Type B pancreatic cell (in vitro differentiated cells): ENCODE measurements at places on chromosomes 3 and 15. TPM values are rescaled to one million over a fixed set of nuclear protein-coding genes. Genes with fewer than 3 reads are reported as not detected.

- H3K27ac ChIP-seq: no peak overlapping the region
- H3K27me3 ChIP-seq: no peaks in the 10 kb centered on the region
- H3K4me3 ChIP-seq: no peak overlapping the region
- H3K4me1 ChIP-seq: no peaks in the 10 kb centered on the region
- DNase-seq: no peak
Measured at GRCh38 chr15:49715211-49715610, 94.4 kb downstream of the DTWD1 start.

DNA sequence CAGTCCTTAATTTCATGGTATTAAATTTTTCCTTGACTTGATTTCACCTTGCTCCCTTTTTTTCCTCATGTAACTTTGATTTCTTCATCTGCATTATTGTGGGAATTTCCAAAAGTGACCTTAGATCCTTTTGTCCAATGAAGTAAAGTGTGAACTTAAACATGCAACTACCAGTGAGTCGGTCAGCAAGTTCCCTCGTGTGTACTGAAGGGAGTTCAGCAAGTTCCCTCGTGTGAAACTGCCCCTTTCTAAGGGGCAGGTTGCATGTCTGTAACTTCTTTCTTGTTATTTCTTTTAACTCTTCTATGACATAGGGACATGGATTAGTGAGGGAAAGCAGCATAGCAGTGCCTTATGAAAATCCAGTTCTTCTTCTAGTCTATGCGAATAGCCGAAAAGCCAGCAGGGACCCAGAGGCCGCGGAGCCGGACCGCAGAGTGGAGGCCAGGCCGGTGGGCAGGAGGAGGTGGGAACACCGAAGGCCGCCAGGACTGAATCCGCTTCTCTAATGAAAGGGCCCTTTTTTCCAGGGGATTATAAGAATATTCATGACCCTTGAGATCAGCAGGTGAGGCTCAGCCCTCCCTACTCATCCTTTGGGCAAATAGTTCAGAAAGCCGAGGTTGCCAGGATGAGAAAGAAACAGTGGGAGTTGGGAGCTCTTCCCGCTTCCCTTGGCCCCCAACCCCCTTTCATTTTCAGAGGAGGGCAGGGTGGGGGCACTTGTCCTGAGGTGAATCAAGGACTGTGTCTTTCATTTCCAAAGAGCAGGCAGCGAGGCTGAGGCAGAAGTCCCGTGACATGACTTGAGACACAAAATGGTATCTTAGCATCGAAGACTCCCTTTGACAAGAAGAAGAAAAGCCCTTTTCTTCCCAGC is 117.5 kb downstream of the OPA1 start:
- peak overlapping the region; percentile 29 for H3K27ac ChIP-seq
- H3K4me1 ChIP-seq: peaks cover 18% of the 10 kb centered on the region
- peaks cover 17% of the 10 kb centered on the region for H3K36me3 ChIP-seq
- H3K4me3 ChIP-seq: no peak overlapping the region

The GP9 gene
- not detected in 2 replicates for total RNA-seq

- H3K4me1 ChIP-seq: peaks cover 18% of the 10 kb centered on the region
- DNase-seq: no peak
- H3K27ac ChIP-seq: no peak overlapping the region
- no peak overlapping the region for H3K4me3 ChIP-seq
Measured at GRCh38 chr15:80418892-80419537, 14.8 kb downstream of the ARNT2 start.

- H3K36me3 ChIP-seq: no peaks in the 10 kb centered on the region
- H3K4me3 ChIP-seq: no peak overlapping the region
- DNase-seq: no peak
- H3K27me3 ChIP-seq: no peaks in the 10 kb centered on the region
Measured at GRCh38 chr3:114714957-114715460, 421.2 kb downstream of the TIGIT start.

DNA sequence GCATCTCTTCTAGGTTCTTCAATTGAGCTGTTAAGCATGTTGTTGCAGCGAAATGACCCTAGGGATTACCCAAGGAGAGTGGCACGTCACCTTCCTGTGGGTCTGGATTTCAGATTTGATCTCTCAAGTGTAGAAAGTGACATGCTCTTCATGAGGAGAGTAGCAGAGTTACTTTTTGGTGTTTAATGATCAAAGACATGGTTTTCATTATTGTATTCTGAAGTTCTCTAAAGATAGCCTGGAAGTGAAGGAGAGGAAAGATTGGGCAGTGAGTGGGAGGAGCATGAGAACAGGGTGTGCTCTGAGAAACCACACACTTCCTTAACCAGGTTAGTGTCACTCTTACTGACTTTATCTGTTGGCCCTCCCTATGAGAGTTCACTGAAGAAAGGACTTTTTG is 153.6 kb downstream of the AKAP13 start:
- no peak overlapping the region for H3K27ac ChIP-seq
- H3K27me3 ChIP-seq: no peaks in the 10 kb centered on the region
- peaks cover 29% of the 10 kb centered on the region for H3K36me3 ChIP-seq
- peaks cover 9% of the 10 kb centered on the region for H3K4me1 ChIP-seq
- no peak for DNase-seq

DNA sequence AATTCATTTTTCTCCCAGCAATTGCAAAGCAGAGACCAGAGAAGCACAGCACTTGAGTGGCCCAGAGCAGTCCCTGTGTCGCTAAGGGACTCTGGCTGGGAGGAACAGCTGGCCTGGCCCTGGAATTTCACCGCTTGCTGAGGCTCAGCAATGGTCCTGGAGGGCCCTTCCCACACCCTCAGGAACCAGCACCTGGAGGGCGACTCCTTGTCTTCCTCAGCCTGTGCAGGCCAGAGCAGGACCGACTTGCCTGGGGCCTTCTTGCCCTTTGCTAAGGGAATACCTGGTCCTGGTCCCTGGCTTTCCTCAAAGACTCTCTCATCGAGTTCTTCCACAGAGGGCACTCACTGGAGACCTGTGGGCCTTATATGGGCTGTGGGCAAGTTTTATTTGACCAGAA is 294.6 kb downstream of the RPLP1 start:
- peaks cover 48% of the 10 kb centered on the region for H3K4me1 ChIP-seq
- no peak for DNase-seq
- H3K4me3 ChIP-seq: no peak overlapping the region
- no peak overlapping the region for H3K27ac ChIP-seq

GRCh38 chr3:112973325-112974177 is 1.4 kb downstream of the CD200R1 start:
- H3K4me3 ChIP-seq: no peak overlapping the region
- DNase-seq: no peak
- H3K27me3 ChIP-seq: no peaks in the 10 kb centered on the region
- H3K36me3 ChIP-seq: no peaks in the 10 kb centered on the region
- H3K27ac ChIP-seq: no peak overlapping the region

The ISLR2 gene
- 0.59 and 16.9 TPM in 2 replicates for total RNA-seq

DNA sequence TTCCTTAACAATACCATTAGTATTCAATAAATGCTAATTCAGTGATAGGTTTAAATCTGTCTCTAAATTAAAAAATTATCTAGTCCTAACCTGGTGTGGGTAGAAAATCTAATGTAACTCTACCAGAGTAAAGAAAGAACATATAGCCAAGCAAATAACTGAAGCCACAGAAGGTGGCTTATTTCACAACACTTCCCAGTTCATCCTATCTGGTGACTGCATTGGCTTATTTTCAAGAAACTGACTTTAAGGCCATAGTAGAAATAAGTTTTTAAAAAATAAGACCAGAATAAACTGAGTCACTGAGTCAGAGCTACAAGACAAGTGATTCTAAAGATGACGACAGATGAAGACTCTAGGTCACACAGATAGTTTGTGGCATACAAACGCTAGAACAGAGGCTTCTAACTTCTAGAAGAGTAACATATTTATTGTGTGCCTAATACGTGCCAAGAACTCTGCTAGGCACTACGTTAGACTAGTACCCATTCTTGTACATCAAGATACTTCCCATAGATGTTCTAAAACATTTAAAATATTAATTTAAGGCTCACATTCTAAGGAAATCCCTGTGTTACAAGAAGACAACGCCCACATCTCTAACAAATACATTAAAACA is 25.9 kb downstream of the TMCC1 start:
- peaks cover 28% of the 10 kb centered on the region for H3K36me3 ChIP-seq
- H3K4me3 ChIP-seq: no peak overlapping the region
- no peak for DNase-seq
- peaks cover 13% of the 10 kb centered on the region for H3K4me1 ChIP-seq
- no peaks in the 10 kb centered on the region for H3K27me3 ChIP-seq

GRCh38 chr3:36447061-36447460 is 66.8 kb downstream of the STAC start:
- no peak overlapping the region for H3K4me3 ChIP-seq
- H3K4me1 ChIP-seq: no peaks in the 10 kb centered on the region
- H3K27ac ChIP-seq: no peak overlapping the region
- no peak for DNase-seq

DNA sequence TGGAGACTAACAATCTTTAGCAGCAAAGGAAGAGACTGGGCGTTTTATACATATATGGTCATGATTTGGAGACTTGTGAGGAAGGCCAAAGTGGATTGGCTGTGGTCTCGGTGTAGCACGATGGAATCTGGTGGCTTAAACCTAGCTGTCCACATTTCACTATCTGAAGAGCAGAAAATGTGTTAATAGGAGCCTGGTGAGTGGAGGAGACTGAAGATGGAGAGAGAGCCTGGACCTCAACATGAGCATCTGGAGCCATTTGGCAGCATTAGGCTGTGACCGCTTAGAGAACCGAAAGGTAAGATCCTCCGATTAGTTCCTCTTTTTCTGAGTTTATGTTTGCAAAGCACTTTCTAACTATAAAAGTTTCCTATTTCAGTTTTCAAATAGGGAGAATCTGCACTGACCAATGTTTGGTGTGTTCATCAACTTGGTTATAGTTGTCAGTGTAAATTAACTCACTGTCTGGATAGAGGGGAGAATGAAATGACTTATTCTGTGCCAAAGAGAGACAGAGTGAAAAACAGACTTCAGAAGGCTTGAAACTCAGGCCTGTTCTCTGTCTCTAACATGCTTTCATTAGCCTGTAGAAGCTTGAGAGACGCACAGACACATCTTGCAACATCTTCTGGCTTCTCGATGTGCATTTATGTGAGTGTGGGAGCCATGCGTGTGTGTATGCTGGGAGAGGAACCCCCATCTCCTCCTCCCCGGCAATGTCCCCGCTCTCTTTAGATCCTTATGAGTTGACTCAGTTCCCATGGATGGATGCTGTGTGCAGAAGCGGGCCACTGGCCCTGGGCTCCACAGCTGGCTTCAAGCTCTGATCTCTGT is 244.7 kb upstream of the TBL1XR1 start:
- no peaks in the 10 kb centered on the region for H3K36me3 ChIP-seq
- H3K27ac ChIP-seq: no peak overlapping the region
- no peaks in the 10 kb centered on the region for H3K27me3 ChIP-seq
- H3K4me3 ChIP-seq: no peak overlapping the region
- H3K4me1 ChIP-seq: peaks cover 12% of the 10 kb centered on the region

DNA sequence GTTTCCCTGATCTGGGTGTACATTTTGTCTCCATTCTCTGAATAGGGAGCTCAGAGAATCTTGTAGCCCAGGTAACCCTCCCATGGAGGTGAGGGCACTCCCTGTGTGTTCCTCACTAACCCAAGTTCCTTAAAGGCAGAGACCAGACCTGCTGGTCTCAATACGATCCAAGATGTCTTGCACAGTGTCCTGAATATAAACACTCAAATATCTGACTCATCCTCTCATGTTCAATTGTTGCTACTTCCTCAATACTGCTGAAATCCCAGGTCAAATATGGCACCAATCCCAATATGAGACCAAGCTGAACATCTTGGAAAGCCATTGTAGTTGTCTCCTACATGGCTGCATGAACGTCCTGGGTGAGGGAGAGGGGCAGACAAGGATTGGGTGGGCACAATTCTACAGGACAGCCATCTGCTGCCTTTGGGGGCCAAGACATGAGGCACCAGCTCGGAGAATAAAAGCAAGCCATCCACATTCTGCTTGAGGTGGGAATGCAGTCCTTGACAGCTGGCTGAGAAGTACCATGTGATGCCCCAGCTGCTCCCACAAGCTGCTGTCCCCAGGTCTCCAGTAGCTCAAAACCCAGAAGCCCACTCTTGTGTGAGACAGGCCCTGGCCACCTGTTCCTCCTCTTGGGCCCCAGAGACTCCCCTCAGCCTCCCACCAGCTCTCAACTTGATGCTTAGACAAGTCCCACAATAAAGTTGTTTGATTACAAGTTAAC is 18.2 kb downstream of the TBC1D2B start:
- no peak for DNase-seq
- H3K36me3 ChIP-seq: no peaks in the 10 kb centered on the region
- H3K4me1 ChIP-seq: peaks cover 33% of the 10 kb centered on the region

The SNX33 gene
- total RNA-seq: 24.9 and 34.3 TPM in 2 replicates

- H3K27ac ChIP-seq: no peak overlapping the region
- H3K4me1 ChIP-seq: peaks cover 33% of the 10 kb centered on the region
- no peaks in the 10 kb centered on the region for H3K27me3 ChIP-seq
- no peak overlapping the region for H3K4me3 ChIP-seq
Measured at GRCh38 chr3:59545374-59545773, 495.5 kb upstream of the CFAP20DC start.

The SLC28A1 gene
- total RNA-seq: 0.19 and 0.31 TPM in 2 replicates

GRCh38 chr3:37662785-37663184 is 198.9 kb upstream of the CTDSPL start:
- H3K27ac ChIP-seq: peak overlapping the region; percentile 24
- no peak for DNase-seq
- no peaks in the 10 kb centered on the region for H3K27me3 ChIP-seq
- H3K36me3 ChIP-seq: peaks cover 26% of the 10 kb centered on the region

DNA sequence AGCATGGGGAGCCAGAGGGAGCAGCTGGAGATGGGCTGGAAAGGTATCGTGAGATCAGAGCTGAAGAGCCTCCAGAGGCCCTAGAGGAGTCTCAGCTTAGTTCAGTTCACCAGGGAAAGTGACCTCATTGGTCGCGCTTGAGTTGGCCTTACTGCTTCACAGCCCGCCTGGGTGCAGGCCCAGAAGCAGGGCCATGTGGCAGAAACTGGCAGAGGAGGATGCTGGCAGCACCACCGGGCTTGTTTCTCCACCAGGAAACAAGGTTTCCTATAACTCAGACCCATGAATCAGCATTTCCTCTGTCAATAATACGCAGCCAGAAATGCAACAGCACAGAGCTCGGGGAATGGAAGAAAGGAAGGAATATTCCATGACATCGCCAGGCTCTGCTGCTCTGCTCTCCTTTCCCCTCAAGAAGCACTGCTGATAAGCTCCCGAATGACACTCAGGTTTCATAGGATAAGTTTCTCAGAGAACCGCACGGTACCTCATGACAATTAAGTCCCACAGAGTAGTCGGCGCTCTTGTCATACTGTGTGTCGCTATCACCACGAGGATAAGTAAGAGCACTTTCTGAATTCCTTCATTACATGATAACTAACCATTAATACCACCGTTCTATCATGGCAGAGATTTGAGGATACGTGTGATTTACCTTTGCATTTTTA is 147.1 kb upstream of the LPP start:
- H3K4me3 ChIP-seq: no peak overlapping the region
- no peak overlapping the region for H3K27ac ChIP-seq
- DNase-seq: no peak

DNA sequence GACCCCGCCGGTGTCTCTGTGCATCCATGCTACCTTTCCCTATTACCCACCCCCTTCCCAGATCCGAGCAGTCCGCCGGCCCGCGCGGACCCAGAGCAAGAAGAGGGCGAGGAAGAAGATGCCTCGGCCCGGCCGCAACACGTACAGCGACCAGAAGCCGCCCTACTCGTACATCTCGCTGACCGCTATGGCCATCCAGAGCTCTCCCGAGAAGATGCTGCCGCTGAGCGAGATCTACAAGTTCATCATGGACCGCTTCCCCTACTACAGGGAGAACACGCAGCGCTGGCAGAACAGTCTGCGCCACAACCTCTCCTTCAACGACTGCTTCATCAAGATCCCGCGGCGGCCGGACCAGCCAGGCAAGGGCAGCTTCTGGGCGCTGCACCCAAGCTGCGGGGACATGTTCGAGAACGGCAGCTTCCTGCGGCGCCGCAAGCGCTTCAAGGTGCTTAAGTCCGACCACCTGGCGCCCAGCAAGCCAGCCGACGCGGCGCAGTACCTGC is 788 bp downstream of the FOXB1 start:
- peaks cover 12% of the 10 kb centered on the region for H3K4me1 ChIP-seq
- H3K27me3 ChIP-seq: peaks cover 99% of the 10 kb centered on the region
- peak overlapping the region; percentile 87 for H3K4me3 ChIP-seq
